Stimulated activated CD8-positive, alpha-beta memory T cell treated with anti-CD3 and anti-CD28 coated beads, Interleukin-7, amount 100 ng/mL, for 24 hours (primary cell): ENCODE measurements at places on chromosomes 12 and 14.
A peak's percentile ranks its signal among the peaks of the same experiment; 100 is the strongest.

GRCh38 chr14:68685419-68686204 lies 107.3 kb downstream of the ZFP36L1 start:
- DNase-seq: peak; percentile 38

DNA sequence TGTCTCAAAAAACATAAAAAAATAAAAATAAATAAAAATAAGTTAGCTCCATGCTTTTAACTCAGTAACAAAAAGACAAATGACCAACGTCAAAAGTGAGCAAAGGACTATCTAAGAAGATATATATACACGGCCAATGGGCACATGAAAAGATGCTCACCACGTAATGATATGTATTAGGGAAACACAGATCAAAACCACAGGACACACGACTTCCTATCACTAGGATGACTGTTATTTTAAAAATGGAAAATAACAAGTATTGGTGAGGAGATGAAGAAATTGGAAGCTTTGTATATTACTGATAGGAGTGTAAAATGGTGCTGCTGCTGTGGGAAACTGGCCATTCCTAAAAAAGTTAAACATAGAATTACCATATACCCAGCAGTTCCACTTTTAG lies 20.2 kb upstream of the P2RX7 start:
- no peak for DNase-seq

- no peak for DNase-seq
These were observed 4.6 kb upstream of the SLCO1B3 start for GRCh38 chr12:20805921-20806320.

DNA sequence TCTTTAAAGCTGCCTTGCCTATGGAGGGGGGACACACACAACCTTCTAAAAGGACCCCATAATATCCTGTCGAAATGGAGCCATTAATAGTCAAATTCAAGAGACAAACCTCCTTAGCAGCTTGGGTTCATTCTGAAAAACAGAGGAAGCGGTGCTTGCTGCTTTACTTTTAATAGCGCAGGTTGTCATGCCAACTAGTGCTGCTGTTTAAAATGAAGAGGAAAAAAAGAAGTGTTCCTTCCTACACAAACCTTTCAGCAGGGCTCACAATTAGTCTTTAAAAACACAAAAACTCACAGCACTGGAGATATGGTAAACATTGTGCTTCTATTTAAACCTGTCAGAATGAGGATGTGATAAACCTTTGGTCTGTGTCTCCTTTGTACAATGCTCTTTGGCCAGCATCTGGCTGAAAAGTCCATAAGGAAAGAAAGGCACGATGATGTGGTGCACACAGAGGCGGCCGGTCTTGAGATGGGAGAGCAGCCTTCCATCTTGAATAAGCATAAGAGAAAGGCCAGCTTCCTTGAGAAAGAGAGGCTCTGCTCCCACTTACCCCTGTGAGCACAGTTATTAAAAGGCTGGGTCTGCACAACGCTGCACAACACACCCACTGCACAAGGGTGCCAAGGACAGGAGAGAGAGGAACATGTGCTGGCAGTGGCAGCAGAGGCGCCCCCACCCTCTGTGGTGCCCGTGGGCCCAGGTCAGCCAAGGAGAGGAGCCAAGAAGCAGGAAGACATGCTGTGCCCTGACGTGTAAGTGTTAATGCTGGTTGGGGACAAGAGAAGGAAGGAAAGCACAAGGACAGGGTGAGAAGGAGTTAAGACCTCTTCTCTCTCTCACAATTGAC lies 144.6 kb downstream of the TTC7B start:
- no peak for DNase-seq

DNA sequence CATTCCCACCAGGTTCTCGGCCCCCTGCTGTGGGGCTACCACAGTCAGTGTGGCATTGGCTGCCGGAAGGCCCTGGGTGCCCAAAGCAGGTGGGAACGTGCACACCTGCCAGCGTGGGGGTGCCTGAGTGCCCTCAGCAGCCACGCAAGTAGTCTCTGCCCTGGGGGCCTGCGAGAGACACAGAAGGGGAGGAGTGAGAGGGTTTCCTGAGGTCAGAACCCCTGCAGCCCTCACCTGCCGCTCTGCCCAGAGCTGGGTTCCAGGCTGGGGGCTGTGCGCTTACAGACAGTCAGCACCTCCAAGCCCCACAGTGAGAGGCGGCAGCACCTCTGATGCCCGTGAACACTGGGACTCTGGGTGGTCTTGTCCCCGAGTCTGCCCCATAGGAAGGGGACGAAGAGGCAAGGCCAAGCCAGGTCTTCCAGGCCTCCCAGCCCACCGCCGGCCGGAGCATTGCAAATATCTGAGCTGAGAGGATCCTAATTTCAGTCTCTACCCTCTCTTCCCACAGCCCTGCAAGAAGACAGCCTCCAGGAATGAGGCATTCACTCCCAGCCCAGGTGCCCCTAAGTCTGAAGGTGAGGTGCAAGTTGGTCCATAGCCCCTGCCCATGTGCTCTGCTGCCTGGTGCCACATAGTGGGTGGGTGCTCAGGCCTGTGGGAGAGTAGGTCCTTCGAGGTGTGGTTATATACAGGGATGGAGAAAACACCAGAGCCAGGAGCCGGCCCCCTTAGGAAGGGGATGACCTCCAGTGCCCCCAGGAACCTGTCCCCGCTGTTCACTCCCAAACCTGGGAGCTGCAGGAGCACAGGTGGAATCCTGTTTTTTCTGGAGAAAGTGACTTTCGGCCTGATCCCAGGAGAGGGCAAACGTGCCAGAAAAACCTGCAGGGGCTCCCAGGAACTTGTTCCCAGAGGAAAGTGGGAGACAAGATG lies 291.1 kb upstream of the RTL1 start:
- no peak for DNase-seq

DNA sequence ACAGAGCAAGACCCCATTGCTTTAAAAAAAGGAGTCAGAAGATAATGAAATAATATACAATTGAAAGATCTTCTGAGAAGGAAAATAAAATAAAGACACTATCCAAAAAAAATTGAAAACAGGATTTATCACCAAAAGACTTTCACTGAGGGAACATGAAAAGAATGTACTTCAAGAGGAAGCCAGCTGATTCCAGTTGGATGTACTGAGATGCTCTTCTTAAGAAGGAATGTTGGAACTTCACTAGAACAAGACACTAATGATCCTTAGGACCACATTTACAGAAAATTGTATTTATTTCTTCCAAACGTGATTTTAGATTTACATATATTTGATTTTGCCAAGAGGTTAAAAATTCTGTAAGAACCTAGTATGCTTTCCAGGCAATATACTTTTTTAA lies 65.6 kb upstream of the CNOT2 start:
- DNase-seq: no peak

DNA sequence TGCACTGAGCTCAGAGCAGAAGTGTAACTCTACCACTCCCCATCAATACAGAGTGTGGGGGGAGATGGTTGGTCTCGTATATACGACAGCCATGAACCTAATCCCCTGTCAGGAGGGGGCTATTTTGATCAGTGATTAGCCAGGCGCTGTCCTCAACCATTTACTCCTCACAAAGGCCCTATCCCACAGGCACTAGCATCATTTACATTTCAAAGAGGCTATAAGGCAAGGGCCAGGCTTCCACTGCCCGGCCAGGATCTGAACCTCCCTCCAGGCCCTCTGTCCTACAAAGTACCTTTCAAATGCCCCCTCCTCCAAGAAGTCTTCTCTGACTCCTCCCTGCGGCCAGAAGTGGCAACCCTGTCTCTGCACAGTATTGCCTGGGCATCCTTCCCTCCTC lies 74.7 kb downstream of the ITPK1 start:
- no peak for DNase-seq
